Calu3 (cell line): ENCODE measurements at places on chromosomes 3 and 15. TPM values are rescaled to one million over a fixed set of nuclear protein-coding genes. Genes with fewer than 3 reads are reported as not detected.

DNA sequence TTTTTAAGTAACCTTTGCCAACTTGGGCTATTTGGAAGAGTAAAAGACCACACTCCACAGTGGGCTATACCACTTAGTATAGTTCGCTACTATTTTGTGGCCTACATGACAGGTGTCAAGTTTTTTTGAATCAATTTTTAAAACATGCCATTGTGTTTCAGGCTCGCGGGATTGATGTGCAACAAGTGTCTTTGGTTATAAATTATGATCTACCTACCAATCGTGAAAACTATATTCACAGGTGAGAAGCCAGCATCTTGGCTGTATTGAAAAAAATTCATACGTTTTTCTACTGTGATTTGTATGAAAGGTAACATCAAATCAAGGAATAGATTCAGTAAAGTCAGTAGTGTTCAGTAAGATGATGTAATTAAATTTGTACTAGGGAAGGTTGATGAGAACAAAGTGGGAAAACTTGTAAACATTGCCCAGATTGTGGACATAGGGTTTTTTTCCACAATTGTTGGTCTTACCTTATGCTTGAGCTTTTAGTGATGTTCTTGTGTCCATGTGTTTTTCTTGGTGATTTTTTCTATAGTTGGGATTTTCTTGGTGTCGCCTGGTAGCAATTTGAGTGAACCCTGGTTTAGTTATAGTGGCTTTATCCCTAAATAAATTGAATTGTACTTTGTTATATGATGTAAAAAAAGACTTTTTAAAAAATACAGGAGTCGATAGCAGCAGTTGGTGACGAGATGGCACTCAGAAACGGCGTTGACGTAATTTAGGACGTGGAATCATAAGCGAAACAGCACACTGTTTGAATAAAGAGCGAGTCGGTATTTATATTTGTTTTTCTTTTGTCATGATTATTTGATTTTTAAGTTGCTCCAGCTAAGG is 4.5 kb downstream of the EIF4A2 start:
- peaks cover 96% of the 10 kb centered on the region for H3K36me3 ChIP-seq
- DNase-seq: no peak
- peaks cover 51% of the 10 kb centered on the region for H3K4me1 ChIP-seq

DNA sequence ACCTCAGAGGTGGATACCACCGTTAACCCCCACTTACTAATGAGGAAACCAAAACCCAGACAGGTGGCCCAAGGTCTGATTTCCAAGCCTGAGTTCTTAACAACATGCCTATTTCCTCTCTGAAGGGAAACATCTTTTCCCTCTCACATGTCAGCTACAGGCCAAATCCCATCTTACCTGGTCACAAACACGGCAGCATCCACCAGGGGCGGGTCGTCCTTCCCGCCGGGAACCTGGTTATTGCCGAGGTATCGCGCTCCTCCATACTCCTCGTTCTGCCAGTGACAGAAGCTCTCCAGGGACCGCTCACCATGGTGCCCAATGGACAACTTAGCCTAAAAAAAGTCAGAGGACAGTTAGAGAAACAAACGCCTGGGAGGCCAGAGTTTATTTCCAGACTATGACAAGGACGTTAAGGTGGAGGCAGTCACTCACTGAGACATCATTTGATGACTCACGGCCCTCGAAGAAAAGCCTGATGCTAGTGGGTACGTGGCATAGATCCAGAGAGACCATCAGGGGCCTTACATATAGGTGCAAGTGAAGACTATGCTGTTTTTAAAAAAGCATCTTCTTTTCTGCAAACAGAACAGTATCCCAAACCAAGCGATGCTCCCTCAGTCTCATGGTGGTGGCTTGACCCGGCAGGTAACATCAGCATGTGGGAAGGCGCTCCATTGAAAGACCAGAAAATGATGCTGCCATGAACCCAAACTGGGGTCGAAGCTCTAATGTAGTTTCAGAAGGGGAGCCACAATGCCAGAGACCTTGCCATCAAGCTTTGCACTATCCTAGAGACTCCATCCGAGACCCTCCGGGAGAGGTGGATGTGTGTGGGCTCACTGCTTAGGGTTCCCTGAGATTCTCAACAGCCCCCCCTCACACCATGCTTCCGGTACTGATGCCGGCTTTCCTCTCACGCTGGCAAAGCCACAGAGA is 80.2 kb downstream of the ADAMTS17 start:
- H3K36me3 ChIP-seq: no peaks in the 10 kb centered on the region
- H3K4me1 ChIP-seq: no peaks in the 10 kb centered on the region
- H3K27ac ChIP-seq: no peak overlapping the region
- DNase-seq: no peak
- no peak overlapping the region for H3K4me3 ChIP-seq
- no peaks in the 10 kb centered on the region for H3K27me3 ChIP-seq

GRCh38 chr3:32577581-32578556 is 7.2 kb upstream of the DYNC1LI1 start:
- H3K4me1 ChIP-seq: no peaks in the 10 kb centered on the region
- no peak overlapping the region for H3K27ac ChIP-seq
- DNase-seq: no peak
- no peak overlapping the region for H3K4me3 ChIP-seq

- H3K27me3 ChIP-seq: no peaks in the 10 kb centered on the region
- no peaks in the 10 kb centered on the region for H3K4me1 ChIP-seq
- no peak overlapping the region for H3K4me3 ChIP-seq
- DNase-seq: no peak
- no peak overlapping the region for H3K27ac ChIP-seq
These were observed 60.6 kb downstream of the CD200R1L start for GRCh38 chr3:112786002-112786590.

GRCh38 chr3:133256787-133257483 is 142.9 kb upstream of the BFSP2 start:
- H3K27ac ChIP-seq: no peak overlapping the region
- DNase-seq: no peak
- H3K27me3 ChIP-seq: peaks cover 42% of the 10 kb centered on the region

GRCh38 chr3:64027658-64028057 is 4.4 kb upstream of the PSMD6 start:
- H3K27ac ChIP-seq: no peak overlapping the region
- DNase-seq: no peak
- H3K27me3 ChIP-seq: peaks cover 36% of the 10 kb centered on the region
- H3K36me3 ChIP-seq: peaks cover 11% of the 10 kb centered on the region
- no peak overlapping the region for H3K4me3 ChIP-seq
- peaks cover 10% of the 10 kb centered on the region for H3K4me1 ChIP-seq

DNA sequence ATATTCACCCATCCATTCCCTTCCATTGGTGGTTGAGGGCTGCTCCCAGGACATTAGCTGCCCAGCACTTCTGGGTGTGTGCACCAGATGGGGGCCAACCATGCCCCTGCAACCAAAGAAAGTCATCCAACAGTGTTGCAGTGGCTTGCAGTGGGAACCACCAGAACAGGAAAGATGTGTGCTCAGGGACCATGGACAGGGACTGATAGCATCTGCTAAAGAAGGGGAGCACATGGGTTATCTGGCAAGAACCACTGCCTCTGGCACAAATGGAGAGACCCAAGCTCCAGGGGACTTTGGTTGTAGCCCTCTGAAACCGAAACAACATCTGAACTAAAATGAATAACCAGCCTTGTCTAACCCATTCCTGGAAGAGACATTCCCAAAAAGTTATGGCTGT is 8.1 kb downstream of the DCLK3 start:
- H3K27me3 ChIP-seq: peaks cover 76% of the 10 kb centered on the region
- no peak for DNase-seq
- H3K36me3 ChIP-seq: no peaks in the 10 kb centered on the region
- no peak overlapping the region for H3K27ac ChIP-seq

DNA sequence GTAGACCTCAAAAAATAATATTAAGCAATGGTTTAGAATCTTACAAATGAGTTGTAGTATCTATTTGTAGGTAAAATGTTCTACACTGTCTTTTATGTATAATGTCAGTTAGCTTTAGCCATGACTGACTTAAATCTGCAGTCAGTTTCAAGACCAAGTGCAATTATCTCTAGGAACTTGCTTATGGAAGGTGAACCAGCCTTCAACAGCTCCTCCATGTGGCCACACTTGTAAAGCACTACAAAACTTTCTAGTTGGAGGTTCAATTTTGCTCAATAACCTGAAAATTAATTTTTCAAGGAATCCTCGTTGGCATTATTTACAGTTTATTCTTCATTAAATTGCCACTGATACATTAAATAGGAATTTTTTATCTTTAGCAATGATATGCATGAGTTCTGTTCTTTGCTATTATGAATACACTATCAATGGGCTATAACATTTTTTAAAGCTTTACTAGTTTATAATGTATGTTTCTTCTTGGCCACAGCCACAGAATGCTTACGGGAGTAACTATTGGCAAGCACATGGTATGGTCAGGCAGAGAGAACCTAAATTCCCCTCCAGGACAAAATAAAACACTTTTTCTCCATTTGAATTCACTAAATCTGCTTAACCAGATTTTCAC is 315.3 kb upstream of the UBE2E2 start:
- H3K4me3 ChIP-seq: no peak overlapping the region
- DNase-seq: peak; percentile 34
- H3K4me1 ChIP-seq: no peaks in the 10 kb centered on the region
- H3K27ac ChIP-seq: no peak overlapping the region
- no peaks in the 10 kb centered on the region for H3K36me3 ChIP-seq
- peaks cover 20% of the 10 kb centered on the region for H3K27me3 ChIP-seq

NEO1 gene
- 20.4 and 35.1 TPM in 2 replicates for total RNA-seq

SI gene
- total RNA-seq: not detected in 2 replicates

MKRN3 gene
- not detected in 2 replicates for total RNA-seq
